ENCODE measurements at places on chromosomes 3 and 15. TPM values are rescaled to one million over a fixed set of nuclear protein-coding genes. Genes with fewer than 3 reads are reported as not detected.

ZPLD1 gene
- total RNA-seq, result not detected

- peaks cover 11% of the 10 kb centered on the region for H3K4me1 ChIP-seq
- H3K27ac ChIP-seq, result no peak overlapping the region
- no peaks in the 10 kb centered on the region for H3K27me3 ChIP-seq
- no peak overlapping the region for H3K4me3 ChIP-seq
Observed at GRCh38 chr15:33226559-33227181, 32.2 kb upstream of the FMN1 start.

MESP2 gene
- total RNA-seq, result not detected

DNA sequence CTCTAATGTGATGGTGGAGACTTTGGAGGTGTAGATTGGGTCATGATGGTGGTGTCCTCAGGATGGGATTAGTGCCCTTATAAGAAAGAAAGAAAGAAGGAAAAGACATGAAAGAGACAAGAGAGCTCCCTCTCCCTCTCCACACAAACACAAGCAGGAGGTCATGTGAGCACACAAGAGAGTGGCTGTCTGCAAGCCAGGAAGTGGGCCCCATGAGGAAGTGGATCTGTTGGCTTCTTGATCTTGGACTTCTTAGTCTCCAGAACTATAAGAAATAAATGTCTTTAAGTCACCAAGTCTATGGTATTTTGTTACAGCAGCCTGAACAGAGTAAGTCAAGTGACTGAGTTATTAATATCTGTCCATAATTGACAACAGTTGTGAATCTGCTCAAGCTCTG is 17.1 kb downstream of the IQCB1 start:
- peaks cover 76% of the 10 kb centered on the region for H3K36me3 ChIP-seq
- DNase-seq, result no peak
- H3K4me3 ChIP-seq, result no peak overlapping the region
- H3K4me1 ChIP-seq, result peaks cover 51% of the 10 kb centered on the region
- no peak overlapping the region for H3K27ac ChIP-seq

- H3K27ac ChIP-seq, result peak overlapping the region; percentile 97
- peak; percentile 73 for DNase-seq
- no peaks in the 10 kb centered on the region for H3K27me3 ChIP-seq
Observed at GRCh38 chr15:90264671-90265070, 801 bp upstream of the NGRN start.

VEPH1 gene
- not detected for total RNA-seq

- no peak overlapping the region for H3K27ac ChIP-seq
- no peak for DNase-seq
- H3K27me3 ChIP-seq, result peaks cover 8% of the 10 kb centered on the region
- H3K4me3 ChIP-seq, result no peak overlapping the region
- H3K36me3 ChIP-seq, result no peaks in the 10 kb centered on the region
- no peaks in the 10 kb centered on the region for H3K4me1 ChIP-seq
Observed at GRCh38 chr15:80641384-80641783, 53.7 kb upstream of the ABHD17C start.

DNA sequence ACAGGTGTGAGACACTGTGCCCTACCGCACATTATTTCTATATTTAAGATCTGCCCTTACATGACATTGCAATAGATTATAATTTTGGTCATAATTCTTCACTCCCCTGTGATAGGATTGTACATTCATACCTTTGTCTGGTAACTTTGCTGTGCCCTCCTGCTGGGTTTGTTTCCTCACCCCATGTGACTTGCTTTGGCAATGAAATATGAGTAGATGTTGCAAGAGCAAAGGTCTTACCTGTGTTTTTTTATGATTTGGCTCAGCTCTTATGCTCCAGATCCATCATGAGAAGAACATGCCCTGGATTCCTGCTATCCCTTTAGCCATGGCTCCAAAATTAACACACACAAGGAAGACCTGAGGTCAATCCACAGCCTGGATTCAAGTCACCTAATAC is 137.7 kb upstream of the EOMES start:
- no peaks in the 10 kb centered on the region for H3K36me3 ChIP-seq
- H3K4me3 ChIP-seq, result no peak overlapping the region
- H3K4me1 ChIP-seq, result peaks cover 32% of the 10 kb centered on the region
- H3K27me3 ChIP-seq, result no peaks in the 10 kb centered on the region

DNA sequence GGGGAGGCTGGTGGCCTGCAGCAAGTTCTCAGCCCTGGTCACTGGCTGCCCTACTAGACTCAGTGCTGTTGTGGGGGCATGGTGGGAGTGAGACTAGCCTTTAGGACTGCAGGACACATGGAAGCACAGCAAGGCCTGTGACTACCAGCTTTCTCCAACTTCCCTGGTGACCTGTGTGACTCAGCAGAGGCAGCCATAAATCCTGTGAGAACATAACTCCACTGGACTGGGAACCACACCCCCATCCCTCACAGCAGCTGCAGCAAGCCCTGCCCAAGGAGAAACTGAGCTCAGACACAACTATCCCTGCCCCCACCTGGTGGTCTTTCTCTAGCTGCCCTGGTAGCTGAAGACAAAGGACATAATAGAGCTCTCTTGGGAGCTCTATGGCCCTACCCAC is 111.3 kb downstream of the DCLK3 start:
- no peak overlapping the region for H3K4me3 ChIP-seq
- H3K36me3 ChIP-seq, result no peaks in the 10 kb centered on the region
- H3K27ac ChIP-seq, result no peak overlapping the region

- no peak overlapping the region for H3K4me3 ChIP-seq
- peaks cover 2% of the 10 kb centered on the region for H3K4me1 ChIP-seq
- no peak overlapping the region for H3K27ac ChIP-seq
- H3K27me3 ChIP-seq, result peaks cover 17% of the 10 kb centered on the region
- H3K36me3 ChIP-seq, result no peaks in the 10 kb centered on the region
Observed at GRCh38 chr15:31078471-31078870, 23.1 kb downstream of the TRPM1 start.

DNA sequence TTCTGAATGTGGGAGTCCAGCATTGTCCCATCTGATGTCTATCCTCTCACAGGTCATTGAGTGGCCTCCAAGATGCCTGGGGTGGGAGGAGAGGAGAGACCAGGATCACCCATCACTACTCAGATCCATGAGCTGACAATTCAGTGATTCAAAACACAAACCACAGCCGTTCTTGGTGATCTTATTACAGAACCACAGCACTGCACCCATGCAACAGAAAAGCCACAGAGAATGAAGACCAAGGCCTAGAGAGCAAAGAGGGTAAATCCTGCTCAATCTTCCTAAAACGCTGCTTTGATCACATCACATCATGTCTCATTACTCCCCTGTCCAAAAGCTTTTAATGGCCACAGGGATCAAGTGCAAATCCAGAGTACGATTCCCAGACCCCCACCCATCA is 23.5 kb downstream of the ANP32A start:
- DNase-seq, result peak; percentile 59
- no peak overlapping the region for H3K4me3 ChIP-seq
- H3K36me3 ChIP-seq, result peaks cover 10% of the 10 kb centered on the region
- H3K4me1 ChIP-seq, result peaks cover 94% of the 10 kb centered on the region
- peak overlapping the region; percentile 65 for H3K27ac ChIP-seq

DNA sequence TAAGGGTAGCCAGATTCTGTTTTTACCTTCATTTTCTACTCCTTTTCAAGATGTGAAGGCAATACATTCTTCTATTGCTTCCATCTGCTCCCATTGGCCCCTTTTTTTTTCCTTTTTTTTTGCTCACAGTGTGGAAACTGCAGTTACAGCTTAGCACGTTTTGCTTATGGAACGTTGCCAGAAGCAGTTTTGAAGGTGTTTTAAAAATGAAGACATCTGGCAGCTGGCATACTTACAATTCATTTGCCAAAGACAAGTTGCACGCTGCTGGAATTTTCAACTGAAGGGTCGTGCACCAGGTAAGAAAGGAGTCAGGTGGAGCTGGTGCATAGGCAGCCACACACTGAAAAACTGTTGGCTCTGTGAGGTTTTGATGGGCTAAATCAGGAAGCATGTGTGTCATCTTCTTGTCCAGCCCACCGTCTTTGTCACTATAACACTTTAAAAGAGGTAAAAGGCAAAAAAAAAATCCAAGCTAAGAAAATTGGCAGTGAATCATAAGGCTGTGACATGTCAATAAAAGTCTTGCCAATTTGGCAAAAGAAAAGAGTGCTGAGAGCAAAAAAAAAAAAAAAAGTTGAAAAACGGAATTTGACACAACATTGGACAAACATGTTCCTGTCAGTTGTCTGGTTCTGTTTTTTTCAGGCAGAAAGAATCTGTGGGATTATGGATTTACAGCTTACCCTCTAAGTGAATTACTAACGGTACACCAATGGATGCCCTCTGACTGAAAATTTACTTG is 225.4 kb upstream of the SOX2 start:
- no peak overlapping the region for H3K27ac ChIP-seq
- no peaks in the 10 kb centered on the region for H3K4me1 ChIP-seq
- H3K4me3 ChIP-seq, result no peak overlapping the region
- DNase-seq, result no peak
- no peaks in the 10 kb centered on the region for H3K36me3 ChIP-seq
- no peaks in the 10 kb centered on the region for H3K27me3 ChIP-seq

PLA2G4E gene
- not detected for total RNA-seq

KBTBD13 gene
- total RNA-seq, result not detected

TMC3 gene
- not detected for total RNA-seq

DNA sequence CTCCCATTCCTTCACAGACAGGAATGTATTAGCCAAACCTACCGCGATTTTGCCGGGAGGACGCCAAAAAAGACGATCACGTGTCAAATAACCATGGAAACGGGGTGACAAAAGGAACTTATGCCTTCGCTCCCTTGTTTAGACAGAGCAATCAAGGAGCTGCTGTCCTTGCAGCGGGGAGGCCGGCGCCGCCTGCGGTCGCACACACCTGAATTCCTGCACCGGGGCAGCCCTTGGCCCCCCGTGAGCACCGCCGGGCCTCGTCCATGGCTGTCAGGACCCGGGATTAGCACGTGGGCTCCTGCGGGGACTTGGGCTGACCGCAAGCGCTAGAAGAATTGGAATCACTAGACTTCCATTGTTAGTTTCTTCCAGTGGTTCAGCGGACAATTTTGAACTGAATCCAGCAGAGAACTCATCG is 193.1 kb downstream of the SHQ1 start:
- DNase-seq, result no peak
- no peaks in the 10 kb centered on the region for H3K36me3 ChIP-seq
- H3K4me1 ChIP-seq, result peaks cover 13% of the 10 kb centered on the region
- H3K4me3 ChIP-seq, result no peak overlapping the region

TM4SF1 gene
- total RNA-seq, result 0.83 TPM

IMPG2 gene
- 0.10 TPM for total RNA-seq

DET1 gene
- total RNA-seq, result 2.2 TPM

GRCh38 chr3:51671734-51672475 is 853 bp downstream of the TEX264 start:
- peak overlapping the region; percentile 89 for H3K27ac ChIP-seq
- H3K4me1 ChIP-seq, result peaks cover 68% of the 10 kb centered on the region
- H3K36me3 ChIP-seq, result peaks cover 13% of the 10 kb centered on the region
- peak; percentile 68 for DNase-seq

DNA sequence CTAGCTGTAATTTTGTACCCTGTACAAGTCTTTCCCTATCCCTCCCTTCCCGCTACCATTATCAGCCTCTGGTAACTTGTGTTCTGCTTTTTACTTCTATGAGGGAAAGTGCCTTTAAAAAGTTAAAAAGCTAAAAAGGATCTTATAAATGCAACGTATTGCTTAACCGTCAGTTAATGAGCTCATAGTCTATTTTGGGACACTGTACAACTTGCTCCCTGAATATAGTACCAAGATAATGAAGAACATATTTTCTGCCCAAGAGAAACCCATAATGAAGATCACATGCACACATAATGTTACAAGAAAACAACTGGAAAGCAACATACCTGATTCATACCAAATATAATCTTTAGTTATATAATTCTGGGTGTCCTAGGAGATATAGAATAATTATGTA is 22.6 kb downstream of the ZIC1 start:
- H3K27me3 ChIP-seq, result no peaks in the 10 kb centered on the region
- no peaks in the 10 kb centered on the region for H3K36me3 ChIP-seq
- no peaks in the 10 kb centered on the region for H3K4me1 ChIP-seq
- no peak overlapping the region for H3K27ac ChIP-seq

GRCh38 chr15:99305761-99306505 is 54.7 kb downstream of the LRRC28 start:
- peaks cover 5% of the 10 kb centered on the region for H3K36me3 ChIP-seq
- H3K4me3 ChIP-seq, result no peak overlapping the region
- H3K27me3 ChIP-seq, result no peaks in the 10 kb centered on the region
- no peak for DNase-seq
- H3K4me1 ChIP-seq, result no peaks in the 10 kb centered on the region
- H3K27ac ChIP-seq, result no peak overlapping the region

SLC12A8 gene
- 1.00 TPM for total RNA-seq

DNA sequence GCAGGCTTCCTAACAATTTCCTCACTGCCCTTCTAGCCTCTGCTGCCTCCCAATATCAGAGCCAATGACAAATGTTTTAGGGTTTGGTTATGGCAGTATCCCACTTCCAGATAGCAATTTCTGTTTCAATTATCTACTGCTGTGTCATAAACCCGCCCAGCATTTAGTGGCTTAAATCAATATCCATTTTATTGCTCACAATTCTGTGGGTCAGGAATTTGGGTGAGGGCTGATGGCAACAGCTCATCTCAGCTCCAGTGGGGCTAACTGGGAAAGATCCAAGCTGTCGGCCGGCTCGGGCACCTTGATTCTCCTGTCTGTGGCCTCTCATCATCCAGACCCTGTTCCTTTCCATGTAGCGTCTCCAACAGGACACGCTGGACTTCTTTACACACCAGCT is 85.3 kb upstream of the GOLGA8J start:
- peaks cover 5% of the 10 kb centered on the region for H3K27me3 ChIP-seq
- no peak overlapping the region for H3K4me3 ChIP-seq
- H3K36me3 ChIP-seq, result no peaks in the 10 kb centered on the region
- no peak for DNase-seq
- no peaks in the 10 kb centered on the region for H3K4me1 ChIP-seq

HCN4 gene
- total RNA-seq, result not detected

GRCh38 chr15:31347067-31347975 is 20.7 kb downstream of the KLF13 start:
- H3K4me1 ChIP-seq, result peaks cover 98% of the 10 kb centered on the region
- peak overlapping the region; percentile 100 for H3K27ac ChIP-seq
- peak overlapping the region; percentile 93 for H3K4me3 ChIP-seq
- H3K27me3 ChIP-seq, result no peaks in the 10 kb centered on the region

GRCh38 chr3:74520895-74521294 is 93.6 kb downstream of the CNTN3 start:
- H3K36me3 ChIP-seq, result no peaks in the 10 kb centered on the region
- DNase-seq, result no peak
- no peak overlapping the region for H3K27ac ChIP-seq
- H3K4me3 ChIP-seq, result no peak overlapping the region
- H3K27me3 ChIP-seq, result no peaks in the 10 kb centered on the region

PGBD4 gene
- 2.3 TPM for total RNA-seq

ARGFX gene
- not detected for total RNA-seq

Data from activated CD4-positive, alpha-beta memory T cell treated with anti-CD3 and anti-CD28 coated beads for 36 hours (primary cell).